Stimulated activated CD4-positive, alpha-beta T cell treated with anti-CD3 and anti-CD28 coated beads, Interleukin-1b, Interleukin-23, amount 100 ng/mL, for 1 hour (primary cell): ENCODE measurements at places on chromosomes 5 and 9.

DNA sequence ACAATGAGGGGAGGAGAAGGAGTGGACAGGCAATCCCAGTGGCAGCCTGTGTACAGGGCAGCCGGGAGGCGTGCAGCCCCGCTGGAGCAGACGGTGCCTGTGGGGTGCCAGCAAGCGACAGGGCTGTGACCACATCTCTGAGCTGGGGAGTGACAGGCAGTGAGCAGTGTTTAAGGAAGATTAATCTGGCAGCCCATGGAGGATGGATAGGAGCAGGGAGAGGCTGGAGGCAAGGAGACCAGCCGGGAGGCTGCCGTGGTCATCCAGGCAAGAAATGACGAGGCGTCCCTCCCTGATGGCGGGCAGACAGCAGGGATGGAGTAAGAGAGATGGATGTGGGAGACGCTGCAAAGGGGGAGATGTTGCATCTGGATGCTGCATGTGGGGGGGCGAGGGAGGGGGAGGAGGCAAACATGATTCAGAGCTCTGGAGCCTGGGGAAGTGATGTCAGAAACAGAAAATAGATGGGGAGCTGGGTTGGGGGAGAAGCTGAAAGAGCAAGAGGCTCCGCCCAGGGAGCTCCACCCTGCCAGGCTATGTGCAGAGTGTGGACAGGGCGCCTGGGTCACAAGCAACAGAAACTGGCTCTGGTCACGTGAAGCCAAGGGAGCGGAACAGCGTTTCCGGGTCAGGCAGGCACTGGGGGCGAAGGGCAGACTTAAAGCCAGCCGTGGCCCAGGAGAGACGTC, 12.6 kb downstream of the UNC5A start:
- no peak for DNase-seq

DNA sequence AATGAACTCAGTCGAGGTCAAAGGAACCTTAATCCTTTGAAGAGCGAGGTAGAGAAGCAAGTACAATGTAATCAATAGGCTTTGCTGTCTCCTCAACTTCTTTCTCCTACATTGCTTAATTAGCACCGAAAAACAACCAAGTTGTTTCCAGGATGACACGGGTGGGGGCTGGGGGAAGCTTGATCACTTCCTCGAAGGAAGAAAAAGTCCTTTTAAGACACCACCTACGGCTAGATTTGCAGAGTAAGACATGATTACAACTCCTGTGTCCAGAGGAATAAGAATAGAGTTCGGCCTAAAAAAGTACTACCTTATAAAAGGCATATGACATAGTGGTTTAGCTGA, 811 bp upstream of the ARRDC3 start:
- DNase-seq: no peak

DNA sequence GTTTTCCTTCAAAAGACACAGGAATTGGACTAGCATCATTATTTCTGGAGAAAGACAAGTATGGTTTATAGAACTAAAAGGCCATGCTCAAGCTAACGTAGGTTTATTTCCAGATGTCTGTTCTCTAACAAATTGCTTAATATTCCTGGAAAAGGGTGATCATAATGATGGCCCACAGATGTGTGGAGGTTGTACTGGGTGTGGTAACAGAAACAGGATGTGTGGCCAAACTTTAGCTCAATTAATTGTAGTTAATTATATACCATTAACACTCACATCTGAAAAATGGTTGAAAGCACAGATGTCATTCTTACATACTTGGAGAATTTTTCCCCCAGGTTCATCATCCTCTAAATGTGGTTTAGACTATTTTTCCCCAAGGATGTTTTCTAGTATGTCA, 292.7 kb upstream of the RASA1 start:
- no peak for DNase-seq

- DNase-seq: no peak
Measured at GRCh38 chr5:173660481-173661280, 44.2 kb upstream of the BOD1 start.

GRCh38 chr9:37959976-37960375, 56.0 kb upstream of the SLC25A51 start:
- DNase-seq: no peak

GRCh38 chr9:115964710-115965347, 188.8 kb upstream of the PAPPA start:
- no peak for DNase-seq
